ENCODE measurements at places on chromosomes 16 and 17.

GRCh38 chr16:77748421-77749005 is 26.2 kb downstream of the NUDT7 start:
- DNase-seq, result no peak

- no peak for DNase-seq
Measured at GRCh38 chr17:47838636-47839035, 2.4 kb downstream of the SCRN2 start.

DNA sequence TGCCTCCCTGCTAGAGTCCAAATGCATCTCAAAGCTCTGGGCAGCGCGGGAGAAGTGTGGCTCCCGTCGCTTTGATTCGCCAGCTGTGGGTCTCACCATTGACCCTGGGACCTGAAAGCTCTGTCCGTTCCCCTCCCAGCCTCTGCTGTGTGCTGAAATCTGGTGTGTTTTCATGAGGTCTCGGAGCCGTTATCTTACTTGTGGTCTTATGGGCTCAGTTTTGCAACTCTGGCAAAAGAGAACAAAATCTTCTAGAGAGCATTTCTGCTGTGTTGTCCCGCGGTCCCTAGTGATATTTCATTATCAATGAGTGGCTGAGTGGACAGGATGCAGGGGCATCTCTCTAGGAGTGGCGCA is 13.3 kb downstream of the CRISPLD2 start:
- no peak for DNase-seq

GRCh38 chr17:60165223-60165622 is 15.4 kb downstream of the CA4 start:
- no peak for DNase-seq

DNA sequence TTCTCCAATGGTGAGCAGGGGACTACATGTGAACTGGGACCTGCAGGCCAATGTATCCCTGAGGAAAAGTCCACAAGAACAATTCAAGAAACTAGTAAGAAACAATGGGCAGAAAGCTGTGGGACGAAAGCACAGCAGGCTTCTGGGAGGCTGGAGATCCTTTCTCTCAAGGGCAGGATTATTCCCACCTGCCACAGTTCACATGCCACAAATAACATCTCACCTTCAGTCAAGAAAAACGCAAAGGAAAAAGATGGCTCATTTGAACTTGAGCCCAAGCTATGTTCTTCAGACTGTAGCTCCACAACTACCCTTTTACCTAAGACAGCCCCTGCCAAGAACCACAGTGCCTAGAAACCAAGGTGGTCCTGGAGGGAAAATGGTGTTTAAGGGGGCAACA is 13.0 kb downstream of the HAS3 start:
- DNase-seq, result no peak

DNA sequence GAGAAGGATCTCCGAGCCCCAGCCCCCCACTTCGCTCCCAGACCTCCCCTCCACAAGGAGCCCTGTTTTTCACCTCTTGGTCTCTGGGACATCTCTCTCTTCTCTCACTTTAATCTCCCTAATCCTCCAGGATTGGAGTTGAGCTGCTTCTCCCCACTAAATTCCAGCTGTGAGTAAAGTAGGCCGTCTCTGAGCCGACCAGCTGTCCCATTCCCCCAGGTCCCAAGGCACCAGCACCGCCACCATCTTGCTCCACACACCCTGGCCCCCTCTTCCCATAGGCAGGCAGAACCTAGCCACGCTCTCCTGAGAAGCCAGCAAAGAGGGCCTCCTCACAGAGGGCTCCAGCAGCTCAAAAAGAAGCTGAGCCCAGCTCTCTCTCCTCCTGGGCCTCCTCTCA is 878 bp downstream of the DLG4 start:
- no peak for DNase-seq

- no peak for DNase-seq
Measured at GRCh38 chr17:15106540-15106939, 158.6 kb downstream of the PMP22 start.

GRCh38 chr16:14329727-14330350 is 258.7 kb downstream of the MRTFB start:
- no peak for DNase-seq

GRCh38 chr16:12262454-12263180 is 286.1 kb downstream of the SNX29 start:
- DNase-seq, result no peak

GRCh38 chr17:36752096-36752888 is 150.9 kb downstream of the MRM1 start:
- no peak for DNase-seq

- DNase-seq, result no peak
Measured at GRCh38 chr16:21647562-21648164, 4.7 kb downstream of the IGSF6 start.

GRCh38 chr17:41613277-41614082 is 913 bp upstream of the KRT16 start:
- no peak for DNase-seq

DNA sequence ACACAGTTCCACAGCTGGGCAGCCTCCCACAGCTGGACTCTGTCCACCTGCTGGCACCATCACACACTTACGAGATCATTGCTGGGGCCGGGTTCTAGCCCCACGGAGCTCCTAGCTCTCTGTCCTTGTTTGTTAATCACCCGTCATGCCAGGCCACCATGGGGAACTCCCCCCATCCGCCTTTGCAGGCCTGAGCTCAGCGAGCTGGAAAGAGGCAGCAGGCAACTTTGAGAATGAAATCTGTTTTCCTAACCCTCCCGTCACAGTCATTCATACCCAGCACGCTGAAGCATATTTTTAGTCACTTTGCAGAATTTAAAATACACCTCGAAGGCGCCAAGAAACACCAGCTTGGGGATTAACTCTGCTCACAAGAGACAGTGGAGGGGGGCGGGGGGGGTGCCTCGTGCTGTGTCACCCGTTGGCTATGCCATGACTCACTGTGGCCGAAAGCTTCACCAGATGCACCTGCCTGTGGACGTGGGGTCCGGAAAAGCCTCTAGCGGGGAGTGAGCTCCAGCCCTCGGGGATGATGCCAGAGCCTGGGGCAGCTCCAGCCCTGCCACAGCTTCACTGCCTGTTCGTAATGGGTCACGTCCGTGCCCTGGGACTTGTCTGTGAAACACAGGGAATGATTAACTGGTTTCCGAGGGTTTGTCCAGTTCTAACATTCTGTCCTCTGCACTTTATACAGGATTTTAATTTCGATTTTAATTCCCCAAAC is 1.4 kb upstream of the SPNS2 start:
- DNase-seq, result no peak

- no peak for DNase-seq
Measured at GRCh38 chr17:68777243-68777855, 176.2 kb upstream of the FAM20A start.

GRCh38 chr17:7713782-7714181 is 3.8 kb upstream of the DNAH2 start:
- DNase-seq, result no peak

GRCh38 chr17:73423159-73423715 is 111.4 kb upstream of the CDC42EP4 start:
- no peak for DNase-seq

DNA sequence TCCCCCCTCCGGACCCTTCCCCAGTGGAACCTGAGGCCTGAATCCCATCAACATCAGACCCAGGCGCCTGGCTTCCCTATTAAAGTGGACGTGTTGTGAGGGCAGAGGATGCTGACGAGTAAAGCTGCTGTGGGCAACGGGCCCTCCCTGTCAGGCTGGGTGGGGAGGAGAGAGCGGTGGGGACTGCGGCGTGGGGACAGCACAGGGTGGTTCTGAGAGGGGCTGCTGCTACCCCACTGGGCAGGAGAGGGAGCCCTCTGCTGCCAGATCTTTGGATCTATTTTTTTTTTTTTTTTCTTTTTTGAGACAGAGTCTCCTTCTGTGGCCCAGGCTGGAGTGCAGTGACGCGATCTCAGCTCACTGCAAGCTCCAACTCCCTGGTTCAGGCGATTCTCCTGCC is 5.9 kb downstream of the CA5A start:
- DNase-seq, result no peak

DNA sequence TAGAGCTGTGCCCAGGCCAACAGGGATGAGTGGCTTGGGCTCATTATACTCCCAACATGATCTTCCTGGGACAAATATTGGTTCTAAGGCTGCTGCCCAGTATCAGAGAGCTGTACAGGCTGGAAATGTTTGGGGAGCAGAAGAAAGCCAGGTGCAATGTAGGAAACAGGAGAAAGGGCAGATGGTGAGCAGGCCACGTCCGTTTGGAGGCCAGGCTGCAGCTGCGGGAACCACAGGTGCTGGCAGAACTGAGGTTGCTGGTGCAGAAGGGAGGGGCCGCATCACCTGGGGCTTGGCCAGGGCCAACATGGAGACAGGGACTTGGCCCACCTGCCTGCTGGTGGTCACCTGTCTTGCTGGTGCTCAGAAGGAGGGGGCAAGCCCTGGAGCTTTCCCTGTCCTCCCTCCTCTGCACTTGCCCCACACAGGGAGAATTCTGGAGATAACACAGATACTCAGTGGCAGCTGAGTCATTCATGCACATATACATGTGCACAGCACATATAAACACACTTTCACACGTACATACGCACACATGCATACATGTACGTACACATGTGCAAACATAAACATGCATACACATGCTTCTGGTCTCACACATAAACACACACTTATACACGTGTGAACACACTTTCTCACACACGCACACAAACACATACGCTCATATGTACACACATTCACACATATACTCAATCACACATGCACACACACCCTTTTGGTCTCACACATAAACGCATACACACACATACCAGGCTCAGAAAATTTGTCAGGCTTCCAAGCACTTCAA is 67.7 kb downstream of the WSCD1 start:
- DNase-seq, result no peak

DNA sequence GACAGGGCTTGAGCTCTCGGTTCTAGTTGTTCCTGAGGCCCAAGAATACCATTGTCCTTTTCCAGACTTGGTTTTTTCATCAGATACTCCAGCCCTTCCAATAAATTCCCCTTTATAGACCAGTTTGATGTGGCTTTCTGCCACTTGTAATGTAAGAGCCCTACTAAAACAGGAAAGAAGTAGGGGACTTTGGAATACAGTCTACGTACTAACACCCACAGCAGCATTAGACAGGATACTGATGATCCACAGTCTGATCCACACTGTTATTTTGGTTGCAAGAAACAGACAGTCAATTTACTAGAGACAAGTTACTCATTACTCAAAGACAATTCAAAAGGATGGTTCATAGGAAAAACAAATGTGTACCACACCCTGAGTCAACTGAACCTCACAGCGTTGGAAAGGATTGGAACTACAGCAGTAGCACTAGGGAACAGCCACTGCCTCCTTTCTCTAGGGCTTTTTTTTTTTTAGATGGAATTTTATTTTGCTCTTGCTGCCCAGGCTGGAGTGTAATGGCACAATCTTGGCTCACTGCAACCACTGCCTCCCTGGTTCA is 45.9 kb upstream of the MED13 start:
- no peak for DNase-seq

DNA sequence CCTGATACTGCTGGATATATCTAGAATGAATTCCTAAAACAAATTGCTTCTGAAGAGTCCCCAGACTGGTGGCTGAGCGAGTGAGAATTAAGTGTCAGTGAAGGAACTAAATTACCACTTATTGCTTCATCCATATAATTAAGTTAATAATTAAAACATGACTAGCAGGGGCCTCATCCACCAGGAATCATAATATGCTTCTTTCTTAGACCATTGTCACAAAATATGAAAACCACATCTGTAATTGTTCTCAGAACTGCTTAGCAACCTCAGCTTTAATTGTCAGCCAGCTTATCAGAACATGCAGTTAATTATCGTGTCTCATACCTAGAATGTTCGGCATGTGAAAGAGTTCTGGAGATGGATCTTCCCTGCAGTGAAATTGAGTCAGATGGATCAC is 21.2 kb upstream of the PIRT start:
- no peak for DNase-seq

DNA sequence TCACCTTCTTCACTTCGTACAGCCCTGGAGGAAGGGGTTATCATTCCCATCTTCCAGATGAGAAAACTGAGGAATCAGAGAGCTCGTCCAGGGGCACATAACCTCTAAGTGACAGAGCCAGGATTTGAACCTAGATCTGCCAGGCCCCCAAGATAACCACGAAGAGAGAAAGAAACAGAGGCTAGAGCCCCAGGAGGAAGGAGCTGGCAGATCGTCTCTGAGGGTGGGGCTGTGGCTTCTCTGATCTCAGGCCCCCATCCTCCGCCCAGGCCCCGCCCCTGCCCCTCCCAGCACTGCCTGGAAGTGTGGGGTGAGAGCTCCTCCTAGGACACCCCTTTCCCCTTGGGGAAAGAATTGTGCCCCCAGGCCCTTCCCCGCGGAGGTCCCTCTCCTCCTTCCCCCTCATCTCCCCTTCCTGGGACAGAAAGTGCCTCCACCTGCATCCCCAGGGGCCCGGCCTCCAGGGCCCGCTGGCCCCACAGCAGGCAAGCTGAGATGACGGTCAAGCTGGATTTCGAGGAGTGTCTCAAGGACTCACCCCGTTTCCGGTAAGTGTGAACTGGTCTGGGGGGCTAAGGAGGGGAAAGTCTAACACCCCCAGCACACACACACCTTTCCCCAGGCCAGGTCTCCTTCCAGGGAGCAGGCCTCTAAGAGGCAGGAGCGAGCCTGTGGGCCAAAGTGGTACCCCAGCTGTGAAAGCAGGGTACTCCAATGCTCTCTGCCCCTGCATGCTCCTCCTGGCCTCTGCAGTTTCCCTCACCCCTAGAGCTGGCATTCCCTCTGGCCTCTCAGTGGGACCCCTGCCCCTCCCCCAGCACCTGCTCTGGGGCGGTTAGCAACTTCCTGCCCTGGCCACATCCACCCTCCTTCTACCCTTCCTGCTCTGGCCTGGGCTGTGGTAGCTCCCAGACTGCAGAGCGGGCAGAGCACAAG is at the start of gene ACAP1:
Gene ACAP1 (plus strand): TSS at position 290 of the 936 bp plus-strand sequence. CDS start 206 bp downstream, at position 496.
- no peak for DNase-seq

DNA sequence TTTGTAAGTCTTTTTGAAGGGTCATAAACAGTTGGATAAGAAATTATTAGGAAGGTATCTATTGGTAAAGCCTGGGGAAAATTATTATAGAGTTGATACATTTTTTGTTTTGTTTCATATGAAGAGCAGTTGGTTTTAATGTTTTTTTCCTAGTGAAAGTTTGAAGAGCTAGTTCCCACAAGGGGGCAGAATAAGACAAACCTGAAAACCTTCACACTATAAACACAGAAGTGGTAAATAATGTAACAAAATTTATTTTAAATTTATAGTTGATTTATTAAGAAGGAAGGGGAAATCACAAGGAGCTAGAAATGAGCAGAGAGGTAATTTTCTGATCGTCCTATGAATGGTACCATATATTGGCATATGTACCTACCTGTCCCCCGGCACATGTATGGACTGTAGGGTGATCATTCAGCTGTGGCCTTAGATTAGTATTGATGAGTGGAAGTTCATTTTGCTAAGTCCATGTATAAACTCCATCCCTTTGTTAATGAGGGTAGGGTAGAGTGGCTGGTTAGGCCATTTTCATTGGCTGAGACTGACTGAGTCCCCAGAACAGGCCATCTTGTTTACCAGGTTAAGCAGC is 116.3 kb downstream of the TANC2 start:
- DNase-seq, result no peak

DNA sequence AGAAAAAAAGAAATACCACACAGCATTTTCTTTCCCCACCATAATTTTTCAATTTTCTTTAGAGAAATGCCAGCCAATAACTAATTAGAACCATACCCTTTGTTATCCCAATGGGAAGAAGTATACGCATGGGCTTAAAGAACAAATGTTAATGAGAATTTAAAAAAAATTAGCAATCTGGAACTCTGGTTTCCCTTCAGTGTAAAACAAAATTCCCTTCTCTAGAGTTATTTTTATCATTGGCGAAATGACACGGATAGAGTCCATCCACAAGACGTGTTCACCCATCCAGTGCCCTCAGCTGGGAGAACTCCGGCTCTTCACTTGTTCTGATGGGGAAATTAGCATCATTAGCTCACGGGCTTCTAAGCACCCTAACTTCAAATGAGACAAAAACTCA is 3.3 kb downstream of the NXN start:
- no peak for DNase-seq
